ENCODE measurements at places on chromosomes 2 and 18.

DNA sequence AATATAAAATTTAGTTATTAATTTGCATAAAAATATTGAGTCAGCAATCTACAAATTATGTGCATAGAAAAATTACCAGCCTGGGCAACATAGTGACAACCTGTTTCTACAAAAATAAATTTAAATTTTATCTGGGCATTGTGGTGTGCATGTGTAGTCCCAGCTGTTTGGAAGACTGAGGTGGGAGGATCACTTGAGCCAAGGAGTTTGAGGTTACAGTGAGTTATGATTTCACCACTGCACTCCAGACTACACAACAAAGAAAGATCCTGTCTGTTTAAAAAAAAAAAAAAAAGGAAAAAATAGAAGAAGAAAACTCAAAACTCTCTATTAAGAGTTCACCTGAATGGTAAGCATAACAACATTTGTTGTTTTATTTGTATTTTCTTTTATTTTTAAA is 1048.4 kb upstream of the CDH2 start:
- DNase-seq, result no peak

GRCh38 chr18:9177031-9177430 is 40.5 kb downstream of the ANKRD12 start:
- DNase-seq, result no peak

DNA sequence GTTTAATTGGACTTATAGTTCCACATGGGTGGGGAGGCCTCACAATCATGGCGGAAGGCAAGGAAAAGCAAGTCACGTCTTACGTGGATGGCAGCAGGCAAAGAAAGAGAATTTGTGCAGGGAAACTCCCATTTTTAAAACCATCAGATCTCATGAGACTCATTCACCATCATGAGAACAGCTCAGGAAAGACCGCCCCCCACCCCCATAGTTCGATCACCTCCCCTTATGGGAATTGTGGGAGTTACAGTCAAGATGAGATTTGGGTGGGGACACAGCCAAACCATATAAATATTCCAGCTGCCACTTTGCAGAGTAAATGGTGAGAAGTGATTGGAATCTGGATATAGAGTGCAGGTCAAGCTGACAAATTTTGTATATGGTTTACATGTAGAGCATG is 187.4 kb downstream of the ARL4C start:
- no peak for DNase-seq

- no peak for DNase-seq
Measured at GRCh38 chr2:26678035-26678434, 14.5 kb upstream of the KCNK3 start.

GRCh38 chr2:206266130-206267125 is 8.0 kb upstream of the ZDBF2 start:
- DNase-seq, result no peak

GRCh38 chr2:9779596-9780264 is 63.5 kb upstream of the TAF1B start:
- DNase-seq, result no peak

DNA sequence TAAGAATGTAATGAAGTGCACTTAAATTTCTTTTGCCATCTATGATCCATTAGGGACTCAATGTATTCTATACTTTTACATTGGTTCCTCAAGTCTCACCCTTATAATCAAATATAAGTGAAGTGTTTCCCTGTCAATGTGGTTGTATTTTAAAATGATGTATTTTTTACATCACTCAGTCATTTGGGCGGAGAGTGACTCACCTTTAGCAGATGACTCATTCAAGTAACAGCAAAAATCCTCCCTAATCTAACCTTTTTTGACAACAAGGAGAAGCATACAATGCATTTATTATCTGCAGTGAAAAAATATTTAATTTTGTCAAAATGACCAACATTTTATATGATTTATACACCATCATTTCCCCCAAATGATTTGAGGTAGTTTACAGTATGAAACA is 94.4 kb downstream of the FANCL start:
- DNase-seq, result no peak

GRCh38 chr2:137291836-137292570 is 526.7 kb downstream of the THSD7B start:
- no peak for DNase-seq

DNA sequence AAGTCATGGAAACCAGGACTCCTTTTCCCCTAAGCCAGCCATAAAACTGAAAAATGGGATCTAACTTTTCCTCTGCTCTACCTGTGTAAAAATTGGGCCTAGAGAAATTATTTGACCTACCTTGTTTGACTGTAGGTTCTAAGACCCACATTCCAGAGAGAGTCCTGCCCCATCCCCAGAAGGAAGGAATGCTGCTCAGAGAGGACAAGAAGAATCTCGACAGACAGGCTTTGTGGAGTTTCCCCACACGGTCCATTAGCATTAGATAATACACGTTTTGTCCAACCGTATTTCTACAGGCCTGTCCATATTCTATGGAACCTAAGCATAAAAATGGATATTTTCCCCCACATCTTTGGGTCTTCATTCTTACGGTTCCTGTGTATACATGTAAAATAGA is 403.3 kb downstream of the METTL4 start:
- DNase-seq, result no peak

DNA sequence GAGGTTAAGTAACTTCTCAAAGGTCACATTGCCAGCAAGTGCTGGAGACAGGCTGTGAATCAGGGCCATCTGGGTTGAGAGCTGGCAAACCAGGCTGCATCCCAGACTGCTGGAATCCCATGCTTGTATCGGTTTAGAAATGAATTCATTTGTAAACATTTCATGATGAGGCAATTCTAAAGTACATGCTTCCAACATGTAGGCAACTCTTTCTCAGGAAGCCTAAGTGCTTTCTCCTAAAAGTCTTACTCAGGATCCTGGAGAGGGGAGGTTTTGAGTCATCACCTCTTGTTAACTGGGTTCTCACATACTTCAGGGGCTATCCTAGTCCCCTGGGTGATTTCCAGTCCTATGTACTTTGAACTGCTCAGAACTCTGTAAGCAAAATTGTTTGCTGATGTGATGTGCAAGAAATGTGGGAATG is 416.5 kb downstream of the MEIS1 start:
- no peak for DNase-seq

- DNase-seq, result no peak
Measured at GRCh38 chr2:68390586-68390985, 25.5 kb downstream of the PLEK start.

Measured in amniotic stem cell (primary cell).